ENCODE measurements at places on chromosomes 3 and 15.

- no peak for DNase-seq
Observed at GRCh38 chr15:90553248-90553745, 23.6 kb downstream of the CRTC3 start.

DNA sequence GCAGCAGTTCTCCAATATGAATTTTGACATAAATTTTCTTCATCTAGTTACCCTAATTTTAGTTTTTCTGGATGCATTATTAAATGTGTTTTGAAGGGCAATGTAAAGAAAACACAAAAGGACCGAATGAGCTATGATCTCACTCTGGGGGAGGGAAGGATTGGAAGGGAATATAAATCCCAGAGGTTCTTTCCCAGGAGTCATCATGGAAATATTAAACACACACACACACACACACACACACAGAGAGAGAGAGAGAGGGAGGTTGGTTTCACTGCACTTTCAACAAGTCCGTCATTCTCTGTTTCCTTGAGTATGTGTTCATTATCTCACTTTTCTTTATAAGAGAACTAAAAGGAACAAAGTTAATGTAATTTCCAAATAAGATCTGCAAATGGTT, 70.7 kb upstream of the DCBLD2 start:
- DNase-seq = no peak

DNA sequence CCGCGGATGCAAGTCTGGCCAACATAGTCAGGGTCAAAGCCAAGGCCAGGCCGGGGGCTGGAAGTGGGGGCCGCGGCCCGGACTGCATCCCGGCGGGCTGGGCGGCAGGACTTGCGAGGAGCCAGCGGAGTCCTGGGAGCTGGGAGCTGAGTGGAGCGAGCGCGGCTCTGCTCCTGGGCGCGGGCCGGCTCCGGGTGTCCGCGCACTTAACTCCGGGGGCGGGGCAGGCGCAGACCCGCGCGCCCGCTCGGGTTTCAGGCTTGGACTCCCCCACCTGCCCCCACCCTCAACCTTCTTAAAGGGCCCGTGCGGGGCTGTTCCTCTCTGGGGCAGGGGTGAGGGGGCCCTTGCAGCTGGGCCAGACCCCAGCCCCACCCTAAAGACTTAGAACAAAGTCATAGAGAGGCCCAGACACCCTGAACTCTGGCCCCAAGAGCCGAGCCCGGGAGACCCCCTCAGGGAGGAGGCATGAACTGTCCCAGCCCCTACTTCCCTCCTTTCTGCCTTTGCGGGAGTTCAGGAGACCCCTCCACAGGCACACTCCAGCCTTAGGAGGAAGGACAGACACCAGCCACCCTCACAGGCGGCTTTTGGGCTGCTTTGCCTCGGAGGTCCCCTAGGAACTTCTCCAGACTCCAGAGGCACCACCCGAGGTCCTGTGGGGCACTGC, at the start of gene CSPG4:
Gene CSPG4 (minus strand): TSS at position 181 of the 670 bp plus-strand sequence. CDS start 93 bp downstream, at position 88.
- DNase-seq = peak; percentile 84

GRCh38 chr3:58351920-58352319, 19.2 kb downstream of the PXK start:
- DNase-seq = peak; percentile 72

DNA sequence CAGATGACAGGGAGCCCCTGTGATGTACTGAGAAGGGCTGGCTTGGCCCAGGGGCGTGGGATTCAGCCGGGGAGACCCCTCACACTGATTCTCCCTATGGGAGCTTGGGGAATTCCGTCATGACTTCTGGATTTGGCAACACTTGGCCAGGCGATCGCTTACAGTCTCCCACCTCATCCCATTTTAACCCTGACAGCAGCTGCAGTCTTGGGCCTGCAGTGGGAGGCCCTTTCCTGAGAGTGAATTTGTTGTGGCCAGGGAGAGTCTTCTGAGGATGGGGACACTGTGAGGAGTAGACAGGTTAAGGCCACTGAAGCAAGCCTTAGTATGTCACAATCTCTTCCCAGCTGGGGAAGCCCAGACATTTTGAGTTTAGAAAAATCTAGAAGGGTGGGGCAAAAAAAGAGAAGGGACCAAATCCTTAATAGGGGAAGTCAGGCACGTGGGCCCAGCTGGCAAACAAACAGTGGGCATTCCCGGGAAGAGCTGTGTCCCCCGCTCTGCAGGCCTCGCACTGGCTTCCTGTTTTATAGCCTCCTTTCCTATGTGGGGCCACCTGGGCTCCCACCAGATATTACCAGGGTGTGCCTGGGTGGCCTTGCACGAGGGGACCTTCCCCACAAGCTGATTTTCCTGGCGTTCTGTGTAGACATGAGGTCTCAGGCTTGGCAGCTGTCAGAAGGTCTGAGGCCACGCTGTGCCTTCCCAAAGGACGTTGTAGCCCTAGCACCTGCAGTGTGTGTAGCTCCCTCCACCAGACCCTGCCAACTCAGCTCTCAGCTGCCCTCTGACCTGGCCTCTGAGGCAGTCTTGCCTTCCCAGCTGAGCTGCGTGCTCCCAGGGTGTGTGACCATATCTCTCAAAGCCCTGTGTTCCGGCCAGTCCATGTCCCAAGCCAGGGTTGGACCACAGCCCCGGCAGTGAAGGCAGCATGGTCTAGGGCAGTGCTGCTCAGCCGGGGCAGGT, 64.5 kb downstream of the FEM1B start:
- DNase-seq = no peak

DNA sequence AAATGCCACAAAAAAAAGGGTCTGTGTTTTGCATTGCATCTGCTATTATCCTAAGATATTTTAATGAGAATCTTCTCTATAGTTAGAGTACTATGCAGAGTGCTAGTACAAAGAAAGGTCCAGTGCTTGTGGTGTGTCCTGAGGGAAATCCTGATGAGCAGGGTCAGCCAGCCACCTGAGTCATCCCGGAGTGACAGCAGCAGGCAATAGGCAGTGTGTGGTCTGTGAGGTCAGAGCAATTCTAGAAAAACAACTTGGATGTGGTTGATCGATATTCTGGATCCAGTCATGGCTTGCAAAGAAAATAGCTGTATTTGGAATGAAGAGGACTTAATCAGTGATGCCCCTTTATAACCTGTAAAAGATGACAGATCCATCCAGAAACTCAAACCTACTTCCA, 119.2 kb downstream of the CTNNB1 start:
- no peak for DNase-seq

DNA sequence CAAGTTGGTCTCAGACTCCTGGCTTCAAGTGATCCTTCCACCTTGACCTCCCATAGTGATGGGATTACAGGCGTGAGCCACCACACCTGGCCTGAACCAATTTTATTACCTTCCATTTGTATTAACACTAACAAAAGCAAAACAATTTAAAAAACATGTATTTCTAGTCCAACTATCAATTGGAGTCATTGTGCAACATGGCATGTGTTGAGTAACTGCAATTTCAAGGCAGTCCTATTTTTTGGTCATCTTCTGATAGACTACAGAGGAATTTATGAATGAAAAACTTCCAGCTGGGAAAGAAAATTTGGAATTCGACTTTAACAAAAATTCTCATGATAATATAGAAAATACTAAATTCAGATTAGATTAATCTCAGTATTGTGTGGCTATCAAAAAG, 16.8 kb downstream of the SPTSSB start:
- DNase-seq = no peak
